Prostate gland (tissue), 2 donors: ENCODE measurements at places on chromosomes 12 and 14. TPM values are rescaled to one million over a fixed set of nuclear protein-coding genes. Genes with fewer than 3 reads are reported as not detected.

The OAS2 gene
- 9.7 TPM for total RNA-seq

The KLHDC1 gene
- total RNA-seq: 7.7 TPM

DNA sequence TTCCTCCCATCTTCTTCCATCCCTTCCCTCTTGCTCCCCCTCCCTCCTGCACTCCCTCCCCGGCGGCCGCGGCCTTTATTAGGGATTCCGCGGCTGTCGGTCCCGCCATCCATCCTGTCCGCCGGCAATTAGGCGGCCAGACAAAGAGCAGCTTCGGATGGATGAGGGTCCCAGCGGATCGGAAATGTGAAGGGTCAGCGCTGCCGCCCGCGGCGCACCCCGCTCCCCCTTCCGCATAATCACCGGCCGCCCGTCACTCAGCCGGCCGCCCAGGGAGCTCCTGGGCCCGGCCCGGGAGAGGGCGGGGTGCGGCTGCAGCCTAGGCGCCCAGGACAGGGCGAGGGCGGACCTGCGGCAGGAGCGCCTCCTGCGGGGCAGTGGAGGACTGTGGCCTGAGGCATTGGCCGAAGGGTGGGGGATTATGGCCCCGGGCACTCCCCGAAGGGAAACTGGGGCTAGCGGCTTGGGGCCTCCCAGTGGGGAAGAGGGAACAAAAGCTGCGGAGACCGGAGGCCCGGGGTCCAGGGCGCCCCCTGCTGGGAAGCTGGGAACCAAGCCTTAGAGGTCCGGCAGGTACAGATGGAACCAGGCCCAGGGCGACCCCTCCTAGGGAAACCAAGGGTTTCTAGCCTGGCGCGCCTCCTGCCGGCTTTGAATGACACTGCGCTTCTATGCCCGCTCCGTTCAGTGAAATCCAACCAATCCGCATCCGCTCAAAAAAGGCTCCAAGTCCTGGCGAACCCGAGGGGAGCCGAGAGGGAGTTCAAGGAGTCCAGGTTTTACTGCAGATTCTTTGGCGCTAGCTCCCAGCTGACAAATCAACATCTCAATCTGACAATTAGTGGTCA is 4.4 kb upstream of the DNAJC22 start:
- peak; percentile 48 for DNase-seq
- H3K36me3 ChIP-seq: no peaks in the 10 kb centered on the region

- H3K4me3 ChIP-seq: no peak overlapping the region
- H3K27ac ChIP-seq: peak overlapping the region; percentile 43
- no peaks in the 10 kb centered on the region for H3K27me3 ChIP-seq
- DNase-seq: no peak
Measured at GRCh38 chr12:91183551-91183950, 934 bp upstream of the DCN start.

DNA sequence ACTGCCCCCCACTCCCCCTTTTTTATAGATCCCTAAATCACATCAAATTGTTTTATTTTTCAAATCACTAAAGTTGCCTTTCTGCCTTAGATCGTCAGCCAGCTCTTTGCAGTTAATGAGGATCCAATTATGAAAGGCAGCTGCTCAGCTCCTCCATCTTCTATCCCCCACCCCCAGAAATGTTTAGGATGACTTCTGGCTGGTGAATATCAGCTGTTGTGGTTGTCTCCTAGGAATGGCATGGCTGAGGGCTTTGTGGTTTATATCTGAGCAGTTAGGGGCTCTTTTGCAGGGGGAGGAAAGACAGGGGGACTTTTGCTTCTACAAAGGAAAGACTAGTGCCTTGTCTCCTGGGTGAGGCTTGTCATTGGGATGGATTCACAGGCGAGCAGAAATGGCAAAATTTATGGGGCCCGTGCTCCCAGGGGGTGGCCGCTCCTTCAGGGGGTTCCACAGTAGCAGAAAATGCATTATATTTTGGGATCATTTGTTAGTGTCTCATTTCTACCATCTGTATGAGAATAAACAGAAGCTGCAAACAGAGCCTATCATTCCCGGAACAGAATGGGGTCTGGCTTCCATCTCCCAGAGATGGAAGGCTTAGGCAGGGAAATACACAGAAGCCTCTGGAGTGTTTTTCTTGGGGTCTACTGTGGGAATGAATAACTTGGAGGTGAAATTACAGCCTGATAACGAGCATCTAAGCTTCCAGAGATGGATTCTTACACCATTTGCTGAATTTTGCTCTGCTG is 6.5 kb downstream of the JDP2 start:
- H3K27ac ChIP-seq: no peak overlapping the region
- no peak for DNase-seq
- H3K4me3 ChIP-seq: no peak overlapping the region
- no peaks in the 10 kb centered on the region for H3K27me3 ChIP-seq
